ENCODE measurements at places on chromosomes 13 and 19.
A peak's percentile ranks its signal among the peaks of the same experiment; 100 is the strongest.

GRCh38 chr13:40982772-40983171, 36.3 kb downstream of the ELF1 start:
- DNase-seq: no peak

DNA sequence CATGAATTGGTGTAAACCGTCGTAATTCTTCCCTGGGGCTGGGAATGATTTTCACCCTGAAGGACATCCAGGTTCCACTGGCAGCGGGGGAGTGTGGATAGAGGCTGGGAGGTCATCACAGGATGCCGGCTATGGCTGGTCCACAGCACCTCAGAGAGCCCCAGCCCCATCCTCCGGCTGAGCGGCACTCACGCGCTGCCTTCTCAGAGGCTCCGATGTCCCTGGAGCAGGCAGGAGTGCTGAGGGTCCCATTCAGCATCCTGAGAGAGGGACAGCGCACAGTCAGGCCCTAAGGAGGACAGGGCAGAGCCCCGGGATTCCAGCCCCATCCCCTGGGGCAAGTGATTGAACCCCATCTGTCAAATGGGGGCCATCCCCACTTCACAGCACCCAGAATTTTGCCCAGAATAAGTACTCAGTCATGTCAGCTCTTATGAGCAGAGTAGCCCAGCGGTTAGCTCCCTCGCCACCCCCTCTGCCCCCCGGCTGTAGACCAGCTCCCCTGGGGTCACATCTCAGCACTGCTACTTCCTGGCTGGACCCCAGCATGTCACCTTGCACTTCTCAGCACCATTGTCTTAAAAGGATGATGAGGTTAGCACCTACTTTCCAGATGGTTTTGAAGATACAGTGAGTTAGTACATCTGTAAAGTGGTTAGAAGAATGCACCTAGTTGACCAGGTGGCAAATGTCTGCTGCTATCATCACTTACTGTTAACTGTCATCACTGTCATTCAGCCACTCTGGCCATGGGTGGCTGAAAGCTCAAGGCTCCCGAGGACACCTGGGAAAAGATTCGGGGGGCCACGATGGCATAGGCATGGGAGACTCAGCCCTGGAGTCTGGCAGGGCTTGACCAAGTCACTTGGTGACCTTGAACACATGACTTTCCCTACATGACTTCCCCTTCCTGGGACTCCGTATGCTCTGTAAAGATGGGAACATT, 11.9 kb downstream of the GRAMD1A start:
- DNase-seq: no peak

- no peak for DNase-seq
Observed at GRCh38 chr19:47319923-47320871, 10.5 kb downstream of the C5AR1 start.

DNA sequence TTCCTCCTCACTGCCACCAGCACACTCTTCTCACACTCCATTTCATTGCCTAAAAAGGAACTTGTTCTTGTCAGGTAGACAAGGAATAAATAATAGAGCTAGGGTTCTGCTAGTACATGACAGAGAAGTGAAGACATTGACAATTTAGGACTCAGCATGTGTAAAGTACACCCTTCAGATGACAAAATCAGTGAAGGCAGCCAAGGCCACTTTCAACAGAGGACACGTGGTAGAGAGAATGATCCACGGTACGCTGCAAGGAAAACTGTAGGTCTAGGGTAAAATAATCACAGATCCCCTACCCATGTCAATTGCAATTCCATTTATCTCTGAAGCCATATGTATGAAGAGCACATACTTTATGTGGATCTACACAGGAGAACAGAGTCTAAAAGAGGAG, 7.2 kb upstream of the SPATA13 start:
- no peak for DNase-seq

GRCh38 chr19:47155148-47155547, 24.5 kb downstream of the SAE1 start:
- DNase-seq: no peak

GRCh38 chr13:112814905-112815585, 125.2 kb downstream of the ATP11A start:
- no peak for DNase-seq

DNA sequence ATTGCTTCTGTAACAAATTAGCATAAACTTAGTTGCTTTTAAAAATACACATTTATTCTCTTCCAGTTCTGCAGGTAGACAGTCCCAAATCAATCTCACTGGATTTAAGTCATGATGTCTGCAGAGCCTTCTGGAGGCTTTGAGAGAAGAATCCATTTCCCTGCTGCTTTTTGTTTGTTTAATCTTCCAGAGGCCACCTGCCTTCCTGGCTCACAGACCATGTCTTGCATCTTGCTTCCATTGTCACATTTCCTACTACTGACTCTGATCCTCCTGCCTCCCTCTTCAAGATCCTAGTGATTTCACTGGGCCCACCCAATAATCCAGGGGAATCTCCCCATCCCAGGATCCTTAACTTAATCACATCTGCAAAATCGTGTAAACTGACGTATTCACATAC, 473.3 kb downstream of the ITGBL1 start:
- DNase-seq: peak; percentile 85

DNA sequence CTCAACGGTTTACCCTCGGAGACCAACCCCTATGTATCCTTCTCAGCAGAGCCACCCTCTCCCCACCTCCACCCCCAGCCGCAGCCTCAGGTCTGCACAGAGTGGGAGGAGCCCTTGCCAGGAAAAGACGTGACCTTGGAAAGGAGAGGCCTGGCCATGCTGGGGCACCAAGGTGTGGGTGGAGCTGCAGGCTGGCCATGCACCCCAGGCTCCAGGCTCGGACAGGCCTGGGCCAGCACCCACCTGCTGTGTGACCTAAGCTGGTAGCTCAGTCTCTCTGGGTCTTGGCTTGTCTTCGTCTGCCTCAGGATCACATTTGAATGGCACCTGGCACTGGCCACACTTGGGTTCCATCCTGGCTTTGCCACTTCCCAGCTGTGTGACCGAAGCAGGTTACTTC, 29.5 kb downstream of the CCDC8 start:
- DNase-seq: no peak

DNA sequence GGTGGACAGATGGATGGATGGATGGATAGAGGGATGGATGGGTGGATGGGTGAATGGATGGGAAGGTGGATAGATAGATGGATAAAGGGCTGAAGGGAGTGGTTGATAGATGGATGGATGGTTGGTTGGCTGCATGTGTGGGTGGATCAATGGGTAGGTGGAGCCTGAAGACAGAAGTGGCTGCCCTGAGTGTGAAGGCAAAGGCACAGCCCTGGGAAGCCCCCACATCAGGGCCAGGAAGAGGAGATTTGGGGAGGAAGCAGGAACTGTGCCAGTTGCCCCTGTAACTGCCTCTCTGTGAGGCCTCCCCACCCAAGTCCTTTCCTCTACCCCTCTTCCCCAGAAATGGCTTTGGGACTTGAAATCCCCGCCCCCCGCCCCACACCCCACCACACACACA, 43.4 kb upstream of the NFIC start:
- DNase-seq: no peak

GRCh38 chr13:94143624-94144350, 335.7 kb downstream of the DCT start:
- DNase-seq: no peak

DNA sequence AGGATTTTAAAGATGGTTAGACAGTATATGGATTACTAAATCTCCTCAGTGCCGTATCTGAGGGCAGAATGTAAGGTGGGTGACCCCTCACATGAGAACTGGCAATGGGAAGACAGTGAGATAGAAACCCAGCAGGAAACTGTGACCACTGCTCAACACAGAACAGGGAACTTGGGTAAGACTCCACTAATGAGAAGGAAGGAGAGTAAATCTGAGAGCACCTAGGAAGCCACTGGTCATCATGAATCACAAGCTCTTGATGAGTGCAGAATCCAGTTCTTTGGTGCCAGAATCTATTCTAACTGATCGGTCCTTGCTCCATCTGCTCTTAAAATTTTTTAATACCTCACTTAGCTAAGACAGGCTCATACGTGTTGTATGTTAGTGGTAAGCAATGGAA, 261.8 kb downstream of the KLF12 start:
- DNase-seq: no peak

Measured in NCI-H82 (cell line).